ENCODE measurements at places on chromosomes 12 and 14.

GRCh38 chr12:44428825-44429224, 447.3 kb downstream of the NELL2 start:
- DNase-seq: no peak

DNA sequence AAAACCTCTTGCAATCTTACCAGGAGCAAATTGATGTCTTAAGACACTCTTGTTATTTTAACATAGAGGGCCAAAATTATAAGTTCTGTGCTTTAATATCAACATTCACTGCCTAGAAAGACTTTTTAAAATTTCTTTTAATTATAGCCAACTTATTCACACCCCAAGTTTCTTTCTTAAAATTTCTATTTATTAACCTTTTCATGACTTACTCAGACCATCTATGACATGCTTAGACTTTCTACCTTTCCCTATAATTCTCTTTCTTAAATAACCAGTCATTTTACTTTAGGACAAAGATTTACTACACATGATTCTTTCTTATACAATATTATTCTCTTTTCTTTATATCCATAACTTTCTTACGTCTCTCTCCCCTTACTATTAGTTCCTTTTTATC, 220.4 kb downstream of the NUBPL start:
- DNase-seq: no peak

DNA sequence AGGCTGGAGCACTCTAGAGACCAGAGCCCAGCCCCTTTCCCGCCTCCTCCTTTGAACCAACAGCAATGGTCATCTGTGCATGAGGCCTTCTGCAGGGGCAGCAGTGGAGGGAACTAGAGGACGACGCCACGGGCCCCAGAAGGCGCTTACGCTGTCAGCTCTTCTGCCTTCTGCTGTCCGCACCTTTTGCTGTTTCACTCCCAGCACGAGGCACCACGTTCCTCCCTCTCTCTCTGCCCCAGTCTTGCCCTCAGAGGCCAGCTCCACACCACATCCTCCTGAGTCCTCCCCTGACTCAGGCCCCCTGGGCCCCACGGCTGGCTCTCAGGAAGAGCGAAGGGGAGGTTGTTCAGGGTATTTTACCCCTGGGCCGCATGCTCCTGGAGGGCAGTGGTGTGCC, 15.5 kb downstream of the MMAB start:
- DNase-seq: no peak

- DNase-seq: no peak
Observed at GRCh38 chr14:64562436-64562835, 12.7 kb downstream of the PPP1R36 start.

DNA sequence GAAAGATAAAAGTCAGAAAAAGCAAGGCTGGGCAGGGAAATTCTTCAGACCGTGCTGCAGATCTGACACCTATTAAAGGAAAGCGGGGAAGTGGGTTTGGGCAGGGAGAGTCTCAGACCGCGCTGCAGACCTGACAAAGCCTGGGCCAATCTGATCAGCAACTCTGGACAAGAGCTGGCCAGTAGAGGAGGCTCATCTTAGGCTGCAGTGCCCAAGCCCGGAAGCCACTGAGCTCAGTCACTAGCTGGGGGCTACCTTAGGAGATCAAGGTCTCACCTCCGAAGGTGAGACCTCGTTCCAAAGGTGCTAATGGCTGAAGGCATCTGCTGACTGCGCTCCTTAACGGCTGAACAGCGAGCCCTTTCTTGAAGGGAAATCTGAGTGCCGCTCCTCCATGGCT, 60.2 kb downstream of the SINHCAF start:
- DNase-seq: no peak

DNA sequence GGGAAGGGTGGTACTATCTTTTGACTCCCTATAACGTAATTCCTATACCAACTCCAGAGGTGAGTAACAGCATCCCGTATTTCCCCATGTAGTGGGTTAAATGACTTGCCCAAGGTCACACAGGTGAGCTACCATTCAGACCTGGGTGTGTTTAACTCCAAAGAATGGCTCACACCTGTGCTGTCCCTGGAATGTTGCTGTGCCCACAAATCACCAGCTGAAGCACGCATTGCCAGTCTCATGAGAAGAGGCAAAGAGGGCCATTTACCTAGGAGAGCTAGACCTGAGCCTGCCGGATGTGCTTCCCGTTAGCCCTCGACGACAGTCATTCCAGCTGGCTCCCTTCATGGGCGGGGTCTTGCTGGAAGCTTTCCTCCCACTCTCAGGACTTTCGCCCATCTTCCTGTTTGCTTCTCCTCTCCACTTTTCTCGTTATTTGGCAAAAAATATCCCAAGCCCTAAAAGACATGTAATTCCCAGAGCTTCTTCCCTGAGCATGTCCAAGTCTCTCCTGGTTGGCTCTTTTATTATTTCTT, 106.6 kb upstream of the VASH1 start:
- no peak for DNase-seq

DNA sequence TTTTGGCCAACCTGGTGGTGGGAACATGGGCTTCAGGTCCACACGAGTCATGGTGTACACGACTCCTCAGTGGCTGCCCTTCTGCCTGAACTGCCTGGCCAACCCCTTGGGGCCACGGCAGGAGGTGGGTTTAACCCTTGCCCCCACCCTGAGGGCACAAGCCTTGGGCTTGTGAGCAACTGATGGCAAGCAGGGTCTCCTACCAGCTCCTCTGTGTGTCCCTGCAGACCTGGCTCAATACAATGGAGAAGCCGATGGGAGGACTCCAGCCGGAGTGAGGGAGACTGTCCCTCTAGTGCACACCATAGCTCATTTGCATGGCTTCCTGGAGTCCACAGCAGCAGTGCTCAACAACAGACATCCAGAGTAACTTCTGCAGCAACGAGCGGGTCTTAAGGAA, 28.0 kb downstream of the JAG2 start:
- DNase-seq: no peak

DNA sequence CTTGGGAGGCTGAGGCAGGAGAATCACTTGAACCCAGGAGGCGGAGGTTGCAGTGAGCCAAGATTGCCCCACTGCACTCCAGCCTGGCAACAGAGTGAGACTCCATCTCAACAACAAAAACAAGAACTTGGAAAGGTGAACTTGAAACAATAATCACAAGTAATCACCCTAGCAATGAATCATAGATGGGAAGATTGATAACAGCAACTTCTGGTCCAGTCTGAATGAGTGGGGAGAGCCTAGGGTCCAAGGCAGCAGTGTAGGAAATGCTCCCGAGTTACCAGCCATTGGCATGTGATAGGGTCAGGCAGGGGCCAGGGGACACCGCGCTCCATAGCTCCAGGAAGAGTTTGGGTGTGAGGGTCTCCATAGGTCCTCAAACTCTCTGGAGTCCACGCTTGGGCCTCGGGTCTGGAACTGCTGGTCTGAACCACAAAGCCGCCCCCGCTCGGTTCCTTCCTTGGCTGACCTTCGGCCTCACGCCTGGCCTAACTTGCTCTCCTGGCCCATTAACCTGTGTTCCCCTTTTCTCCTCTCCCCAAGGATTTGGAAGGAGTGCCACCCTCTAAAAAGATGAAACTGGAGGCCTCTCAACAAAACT, 19.9 kb upstream of the MLXIP start:
- DNase-seq: no peak

DNA sequence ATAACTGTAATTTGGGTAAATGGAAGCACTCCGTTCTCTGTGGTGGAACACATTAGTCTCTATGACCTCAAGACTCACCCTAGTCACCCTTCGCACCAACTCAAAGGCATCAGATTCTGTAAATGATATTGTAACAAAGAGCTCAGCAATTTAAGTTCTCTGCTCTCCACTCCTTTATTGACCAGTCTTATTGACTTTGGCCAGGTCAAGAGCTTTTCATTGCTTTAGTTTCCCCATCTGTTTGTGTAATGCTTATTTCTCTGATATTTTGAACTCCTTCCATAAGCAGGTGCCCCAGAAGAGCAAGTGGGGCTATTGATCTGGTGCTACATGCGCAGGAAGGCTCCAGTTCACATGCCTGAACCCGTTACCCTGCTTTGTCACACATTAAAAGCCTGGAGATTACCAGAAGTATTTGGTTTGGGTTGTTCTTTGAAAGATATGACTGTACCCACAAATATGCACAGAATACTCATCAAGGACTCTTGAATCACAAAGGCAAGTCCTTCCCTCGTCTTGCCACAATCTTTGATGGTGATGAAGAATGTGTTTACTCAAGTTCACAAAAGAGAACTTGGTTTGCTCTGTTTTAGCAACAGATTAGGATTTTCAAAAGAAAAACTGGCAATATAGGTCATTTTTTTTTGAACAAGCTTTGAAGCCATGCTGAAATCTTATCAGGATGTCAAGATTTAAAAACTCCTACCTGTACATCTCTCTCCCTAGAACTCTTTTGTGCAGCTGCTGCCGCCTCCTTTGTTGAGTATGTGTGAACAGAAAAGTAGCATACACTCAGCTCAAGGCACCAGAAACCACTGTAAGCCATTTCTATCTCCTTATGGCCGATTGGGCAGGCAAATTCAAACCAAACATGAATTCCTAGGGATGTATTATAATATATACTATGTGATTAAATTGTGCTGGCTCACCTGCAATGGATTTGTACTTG, 193.9 kb downstream of the BCAT1 start:
- no peak for DNase-seq

DNA sequence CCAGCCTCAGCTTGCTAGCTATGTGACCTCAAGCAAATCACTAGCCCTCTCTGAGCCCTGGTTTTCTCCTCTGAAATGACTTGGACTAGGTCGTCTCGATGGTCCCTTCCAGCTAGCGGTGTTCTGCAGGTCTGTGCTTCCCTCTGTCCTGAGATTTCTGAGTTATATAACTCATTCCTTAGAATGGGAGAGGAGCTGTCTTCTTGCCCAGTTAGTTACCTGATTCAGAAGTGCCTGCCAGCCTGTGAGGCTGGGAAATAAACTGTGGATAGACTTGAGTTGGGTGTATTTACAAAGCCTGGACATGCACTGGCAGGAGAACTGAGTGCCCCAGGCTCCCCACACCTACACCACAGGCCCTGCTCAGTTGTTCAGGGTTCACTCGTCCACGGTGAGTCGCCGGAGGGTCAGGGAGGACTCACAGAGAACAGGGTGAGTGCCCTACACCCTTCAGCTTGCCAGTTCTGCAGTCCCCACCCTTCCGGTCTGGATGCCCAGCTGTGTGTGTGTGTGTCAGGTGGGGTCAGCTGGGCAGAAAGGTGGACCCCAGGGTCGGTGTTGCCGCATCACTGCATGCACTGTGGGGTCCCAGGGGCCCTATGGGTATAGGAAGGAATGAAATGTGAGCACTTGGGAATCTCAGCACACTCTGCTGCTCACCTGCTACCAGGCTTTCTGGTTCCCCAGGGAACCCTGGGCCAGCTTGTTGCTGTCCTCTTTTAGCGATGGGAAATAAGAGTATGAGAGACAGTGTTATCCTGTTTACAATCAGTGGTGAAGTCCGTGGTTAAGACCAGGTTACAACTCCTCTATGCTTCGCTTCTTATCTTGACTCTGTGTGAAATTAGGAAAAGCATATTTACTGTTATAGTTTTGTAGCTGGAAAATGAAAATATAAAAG, 348.2 kb downstream of the DPF3 start:
- DNase-seq: no peak

GRCh38 chr12:75890141-75890540, 141.4 kb downstream of the PHLDA1 start:
- no peak for DNase-seq

DNA sequence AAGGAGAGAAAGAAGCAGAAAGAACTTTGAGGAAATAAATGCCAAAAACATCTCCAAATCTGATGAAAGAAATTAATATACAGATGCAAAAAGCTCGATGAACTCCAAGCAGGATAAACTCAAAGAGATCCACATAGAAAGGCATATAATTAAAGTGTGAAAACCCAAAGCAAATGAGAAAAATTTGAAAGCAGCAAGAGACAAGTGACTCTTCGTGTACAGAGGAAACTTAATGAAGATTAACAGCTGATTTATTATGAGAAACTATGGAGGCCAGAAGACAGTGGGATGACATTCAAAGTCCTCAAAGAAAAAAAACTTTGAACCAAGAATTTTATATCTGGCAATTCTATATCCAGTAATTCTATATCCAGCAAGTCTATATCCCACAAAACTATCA, 163.0 kb upstream of the TMCC3 start:
- DNase-seq: no peak

DNA sequence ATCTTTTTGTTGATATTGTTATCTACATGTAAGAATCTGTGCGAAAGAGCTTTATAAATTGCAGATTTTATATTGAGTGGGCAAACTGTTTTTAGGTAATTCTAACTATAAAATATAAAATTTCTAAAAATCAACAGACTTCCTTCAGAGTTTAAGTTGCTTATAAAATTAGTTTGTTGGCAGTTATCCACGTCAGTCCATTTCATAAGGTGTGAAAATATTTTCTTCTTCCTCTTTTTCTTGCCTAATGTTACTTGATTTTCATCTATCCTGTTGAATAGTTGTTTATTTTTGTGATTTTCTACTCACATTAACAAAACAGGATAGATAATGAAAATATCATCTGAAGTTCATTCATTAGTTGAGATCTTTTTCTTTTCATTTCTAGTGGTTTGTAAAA, 58.0 kb downstream of the RASSF8 start:
- no peak for DNase-seq

DNA sequence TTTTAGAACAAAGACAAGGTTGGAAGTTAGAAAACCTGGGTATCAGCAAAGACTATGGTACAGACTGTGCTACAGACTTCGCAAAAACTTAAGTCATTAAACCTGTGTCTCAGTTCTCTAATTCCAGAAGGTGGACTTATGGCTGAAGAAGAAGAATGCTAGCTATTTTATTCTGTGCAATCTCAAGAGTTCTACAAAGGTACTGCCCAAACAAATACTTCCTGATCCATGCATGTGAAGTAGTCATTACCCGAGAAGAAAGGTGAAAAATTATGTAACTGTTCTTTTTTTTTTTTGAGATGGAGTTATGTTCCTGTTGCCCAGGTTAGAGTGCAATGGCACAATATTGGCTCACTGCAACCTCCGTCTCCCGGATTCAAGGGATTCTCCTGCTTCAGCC, 45.5 kb upstream of the SLC2A3 start:
- DNase-seq: no peak

- DNase-seq: no peak
Observed at GRCh38 chr14:36653413-36653812, 8.2 kb upstream of the PAX9 start.
